Activated CD4-positive, alpha-beta T cell treated with anti-CD3 and anti-CD28 coated beads for 4 hours (primary cell): ENCODE measurements at places on chromosomes 11 and 22.

DNA sequence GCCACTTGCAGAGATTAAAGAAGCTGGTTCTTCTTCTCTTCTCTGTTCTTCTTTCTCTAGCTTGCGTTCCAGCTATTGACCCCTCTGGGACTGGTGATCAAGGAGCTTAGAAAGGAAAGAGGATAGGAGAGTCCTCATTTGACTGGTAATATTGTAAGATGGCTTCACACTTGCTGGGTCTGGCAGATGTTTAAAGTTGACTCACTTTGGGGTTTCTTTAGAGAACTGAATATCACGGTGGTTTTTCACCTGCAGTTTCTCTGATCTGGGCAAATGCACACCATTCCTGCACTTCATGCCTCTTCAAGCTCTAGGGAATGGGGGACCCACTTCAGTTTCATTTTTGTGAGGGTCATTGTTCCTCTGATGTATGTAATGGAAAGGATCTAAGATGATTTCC, 41.8 kb upstream of the DEUP1 start:
- DNase-seq, result no peak

DNA sequence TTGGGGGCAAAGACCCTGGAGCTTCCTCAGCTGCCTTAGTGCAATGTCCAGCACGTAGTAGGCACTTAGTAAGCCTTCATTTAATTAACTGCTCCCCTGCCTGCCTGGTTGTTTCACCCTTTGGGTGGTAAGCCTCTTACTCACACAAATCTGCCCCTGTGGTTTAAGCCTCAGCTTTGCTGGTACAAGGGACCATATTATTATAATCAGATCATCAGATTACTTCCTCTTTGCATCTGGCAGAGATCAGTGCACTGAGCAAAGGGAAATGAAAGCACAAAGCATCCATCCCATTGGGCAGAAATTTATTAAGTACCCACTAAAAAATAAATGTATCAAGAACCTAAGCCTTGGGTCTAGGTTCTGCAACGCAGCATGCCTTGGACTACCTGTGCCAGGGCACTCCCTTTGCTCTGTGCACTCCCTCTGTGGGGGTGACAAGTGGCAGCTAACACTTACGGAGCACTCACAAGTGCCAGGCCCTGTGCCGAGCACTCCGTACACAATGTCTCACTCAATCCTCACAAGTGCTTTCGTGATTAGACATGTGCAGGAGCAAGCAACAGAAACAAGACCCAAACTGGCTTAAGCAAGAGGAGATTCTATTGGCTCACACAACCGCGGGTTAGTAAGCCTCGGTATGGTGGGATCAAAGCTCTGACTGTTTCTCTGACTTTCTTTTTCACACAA, 34.9 kb upstream of the DAGLA start:
- no peak for DNase-seq

DNA sequence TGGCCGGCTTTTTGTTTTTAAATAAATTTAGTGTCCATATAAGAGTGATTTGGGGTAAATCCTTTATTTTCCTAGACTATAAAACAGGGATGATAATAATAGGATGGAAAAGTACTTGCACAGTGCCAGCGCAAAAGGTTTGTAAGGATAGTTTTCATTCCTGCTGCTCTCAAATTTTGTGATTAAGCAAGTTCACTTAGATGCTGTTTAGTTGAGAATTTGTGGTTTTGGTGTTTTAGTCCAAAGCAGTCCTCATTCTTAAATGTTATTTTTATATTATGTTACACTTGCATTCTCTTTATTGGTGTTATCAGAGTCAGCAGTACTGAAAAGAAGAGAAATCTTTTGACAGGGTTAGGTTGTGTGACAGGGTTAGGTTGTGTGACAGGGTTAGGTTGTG, 47.9 kb downstream of the PPP6R3 start:
- DNase-seq, result no peak

GRCh38 chr22:30262917-30263741, 3.5 kb downstream of the OSM start:
- DNase-seq, result peak; percentile 84

- no peak for DNase-seq
Measured at GRCh38 chr11:118215262-118215661, 9.5 kb downstream of the JAML start.

DNA sequence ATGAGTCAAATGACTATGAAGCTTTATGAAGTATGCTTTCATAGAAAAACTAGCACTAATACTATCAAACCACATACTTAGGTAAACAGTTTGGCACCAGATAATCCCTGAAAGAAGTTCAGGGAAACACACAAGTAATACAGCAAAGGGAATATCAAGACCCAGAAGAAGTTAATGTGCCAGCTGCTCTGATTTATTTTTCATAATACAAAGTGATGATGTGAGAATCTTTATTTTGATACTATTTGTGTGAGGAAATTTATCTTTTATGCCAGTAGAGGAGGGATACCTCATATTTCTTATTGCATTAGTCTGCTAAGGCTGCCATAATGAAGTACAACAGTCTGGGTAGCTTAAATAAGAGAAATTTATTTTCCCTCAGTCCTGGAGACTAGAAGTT, 67.7 kb upstream of the ANO3 start:
- DNase-seq, result no peak

GRCh38 chr11:62602141-62603071, 741 bp upstream of the MTA2 start:
- DNase-seq, result no peak

DNA sequence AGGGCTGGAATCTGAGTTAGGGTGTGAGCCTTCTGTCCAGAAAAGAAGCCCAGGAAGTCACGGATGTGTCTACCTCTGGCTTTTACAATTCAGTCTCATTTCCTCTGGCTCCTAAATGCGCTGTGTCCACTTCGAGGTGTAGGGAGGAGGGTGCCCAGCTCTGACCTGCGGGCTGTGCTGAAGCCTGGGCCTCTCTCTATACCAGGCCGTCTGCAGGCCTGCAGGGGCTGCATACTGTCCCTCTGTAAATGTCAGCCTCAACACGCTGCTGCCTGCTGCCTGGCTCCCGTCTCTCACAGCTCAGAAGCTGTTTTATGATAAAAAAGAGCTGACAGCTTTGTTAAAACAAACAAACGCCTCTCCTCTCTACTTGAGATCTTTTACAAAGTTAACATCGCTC, 14.5 kb downstream of the ARVCF start:
- no peak for DNase-seq

DNA sequence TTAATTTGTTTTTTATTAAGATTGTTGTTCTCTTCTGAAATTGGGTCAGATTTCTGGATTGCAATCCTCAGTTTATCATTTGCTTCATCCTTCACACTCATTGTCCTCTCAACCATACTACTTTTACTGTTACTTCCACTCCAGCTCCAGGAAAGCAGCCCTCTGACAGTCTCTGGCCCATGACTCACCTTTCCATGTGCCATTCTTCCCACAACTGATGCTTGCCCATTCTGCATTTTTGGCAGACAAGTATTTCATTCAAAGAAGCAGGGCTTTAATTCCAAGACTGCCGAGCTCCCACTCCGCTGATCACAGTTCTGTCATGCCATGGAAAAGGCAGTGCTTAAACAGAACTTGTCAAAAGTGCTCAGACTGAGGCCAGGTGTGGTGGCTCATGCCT, 139.2 kb downstream of the WNT11 start:
- no peak for DNase-seq

DNA sequence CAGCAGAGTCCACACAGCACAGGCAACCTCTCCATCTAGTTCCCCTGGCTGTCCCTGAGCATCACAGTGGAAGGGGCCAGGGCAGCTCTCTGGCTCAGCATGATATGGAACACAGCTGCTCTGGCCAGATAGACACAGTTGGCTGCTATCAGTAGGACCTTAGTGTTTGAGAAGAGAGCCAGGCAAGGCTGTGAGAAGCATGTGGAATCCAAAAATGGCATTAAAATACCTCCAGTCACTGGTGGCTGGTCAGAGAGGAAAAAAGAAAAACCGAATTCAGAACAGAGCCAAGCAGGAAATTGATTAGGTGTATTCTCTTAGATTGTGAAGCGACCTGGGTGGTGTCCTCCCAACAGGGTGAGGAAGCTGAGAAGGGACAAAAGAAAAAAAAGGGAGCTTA, 27.9 kb downstream of the SERPINH1 start:
- no peak for DNase-seq

GRCh38 chr22:44051961-44052360, 27.9 kb downstream of the PARVB start:
- no peak for DNase-seq

DNA sequence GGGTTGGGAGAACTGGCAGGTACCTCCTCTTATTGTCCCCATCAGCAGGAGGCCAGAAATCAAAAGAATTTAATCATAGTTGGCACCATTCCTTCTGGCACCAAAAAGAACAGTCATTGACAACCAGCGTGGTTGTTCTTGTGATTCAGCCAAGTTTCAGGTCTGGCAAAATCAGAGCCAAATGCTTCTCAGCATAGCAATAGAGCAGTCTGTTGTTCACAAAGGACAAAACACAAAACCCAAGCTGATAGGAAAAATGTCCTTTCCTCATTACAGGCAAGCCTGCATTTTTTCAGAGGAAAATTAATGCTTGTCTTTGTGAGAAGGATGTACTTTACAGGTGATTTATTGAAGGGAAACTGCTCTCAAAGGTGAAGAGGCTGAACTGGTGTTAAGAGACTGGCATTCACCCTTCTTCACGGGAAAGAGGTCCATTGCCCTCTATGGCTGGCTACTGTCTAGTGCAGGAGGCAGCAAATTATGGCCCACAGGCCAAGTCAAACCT, 241.8 kb upstream of the ARHGAP42 start:
- DNase-seq, result no peak

DNA sequence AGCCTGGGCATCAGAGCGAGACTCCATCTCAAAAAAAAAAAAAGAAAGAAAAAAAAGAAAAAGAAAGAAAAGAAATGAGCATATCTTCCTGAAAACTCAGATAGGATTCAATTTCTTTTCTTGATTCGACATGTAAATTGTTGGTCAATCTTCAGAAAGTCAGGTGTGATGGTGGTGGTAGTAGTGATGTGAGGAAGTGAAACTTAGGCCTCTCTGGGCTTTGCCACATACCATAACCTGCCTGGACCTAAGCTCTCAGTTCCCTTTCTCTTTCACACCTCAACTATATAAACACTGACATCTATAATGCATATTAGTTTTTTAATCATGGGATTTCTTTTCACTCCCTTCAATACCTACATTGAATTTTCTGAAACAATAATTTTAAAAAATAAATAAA, 98.0 kb upstream of the TBCEL start:
- DNase-seq, result no peak

DNA sequence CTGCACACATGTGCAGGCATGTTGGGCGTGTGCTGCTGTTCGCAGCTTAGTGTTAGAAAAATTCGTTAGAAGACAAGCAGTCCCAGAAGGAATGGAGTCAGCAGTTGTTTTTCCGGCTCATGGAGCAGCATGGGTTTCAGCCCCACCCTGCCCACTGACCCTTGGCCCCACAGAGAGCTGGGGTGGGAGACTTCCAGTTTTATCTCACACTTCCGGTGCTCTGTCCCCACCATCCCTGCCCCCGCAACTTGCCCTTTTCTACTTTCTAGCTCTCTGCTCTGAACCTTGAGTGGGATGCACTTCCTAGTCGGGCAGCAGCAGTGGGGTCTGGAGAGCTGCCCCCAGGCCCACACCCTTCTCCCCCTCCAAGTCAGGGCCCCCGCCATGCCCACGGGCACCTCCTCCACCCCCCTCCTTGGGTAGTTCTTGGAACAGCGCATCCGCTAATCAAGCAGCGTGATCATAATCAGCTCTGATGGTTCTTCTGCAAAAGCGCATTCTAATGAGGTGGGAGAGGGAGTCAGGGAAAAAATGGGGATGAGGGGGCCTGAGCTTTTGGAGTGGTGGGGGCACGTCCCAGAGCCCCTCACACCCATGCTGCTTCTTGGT, 184.4 kb downstream of the CEP164 start:
- DNase-seq, result no peak

GRCh38 chr22:50705219-50705691, 32.6 kb downstream of the SHANK3 start:
- no peak for DNase-seq

DNA sequence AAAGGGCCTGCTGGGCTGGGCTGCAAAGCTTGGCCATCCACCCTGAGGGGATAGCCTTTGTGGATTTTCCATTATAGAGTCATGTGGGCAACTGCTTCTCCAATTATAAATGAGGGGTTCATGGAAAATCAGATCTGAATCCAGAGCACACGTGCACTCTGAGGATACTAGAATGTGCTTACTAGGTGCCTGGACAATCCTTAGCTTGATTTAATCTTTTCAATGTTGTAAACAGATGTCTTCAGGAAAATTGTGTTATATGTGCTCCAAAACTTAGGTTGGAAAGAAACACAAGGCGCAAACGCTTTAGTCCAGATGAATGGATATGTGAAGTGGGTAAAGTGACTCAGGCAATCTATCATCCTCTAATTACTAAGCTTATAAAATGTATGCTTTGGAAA, 92.0 kb downstream of the SLC17A6 start:
- DNase-seq, result no peak

DNA sequence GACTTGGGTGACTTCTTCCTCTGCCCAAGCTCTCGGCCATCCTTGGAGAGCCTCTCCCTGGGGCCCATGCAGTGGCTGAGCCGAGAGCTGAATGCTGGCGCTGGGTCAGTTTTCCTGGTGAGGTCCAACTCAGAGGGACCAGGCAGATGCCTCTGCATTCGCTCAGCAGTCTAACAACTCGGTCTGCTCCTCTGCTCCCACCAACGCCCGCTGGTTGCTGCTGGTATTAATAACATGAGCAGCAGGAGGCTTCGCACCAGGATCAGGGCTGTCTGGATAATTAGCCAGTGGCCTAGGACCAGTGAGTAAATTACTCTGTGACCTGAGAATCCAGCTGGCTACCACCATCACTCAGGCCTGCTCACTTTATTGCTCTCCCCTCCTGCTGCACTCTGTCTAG, 77.7 kb upstream of the FAM181B start:
- DNase-seq, result no peak

- no peak for DNase-seq
Measured at GRCh38 chr11:35611741-35612140, 6.5 kb upstream of the FJX1 start.

DNA sequence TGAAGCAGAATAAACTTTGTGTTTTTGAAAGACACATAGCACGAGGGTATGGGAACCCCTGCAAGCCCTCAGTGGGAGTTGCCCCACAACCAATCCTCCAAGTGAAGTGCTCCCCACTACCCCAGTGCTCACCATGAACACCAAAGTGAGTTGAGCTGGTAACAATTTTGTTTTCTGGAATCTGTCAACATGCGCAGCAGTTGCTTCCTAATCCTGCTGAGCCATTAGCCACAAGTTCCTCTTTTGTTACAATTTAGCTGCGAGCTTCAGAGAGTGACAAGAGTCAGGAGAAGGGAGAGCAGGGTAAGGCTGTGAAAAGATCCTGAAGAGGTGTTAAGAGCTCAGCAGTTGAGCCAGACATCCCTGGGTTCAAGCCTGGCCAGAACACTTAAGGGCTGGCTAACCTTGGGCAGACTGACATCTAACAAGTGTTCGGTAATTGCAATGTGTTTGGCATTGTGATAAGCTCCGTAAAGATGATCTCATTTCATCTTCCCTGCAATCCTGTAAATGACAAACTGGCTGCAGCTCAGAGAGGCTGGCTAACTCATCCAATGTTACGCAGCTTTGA, 24.1 kb upstream of the ASPHD2 start:
- no peak for DNase-seq
